ENCODE measurements at places on chromosomes 6 and 20.
A peak's percentile ranks its signal among the peaks of the same experiment; 100 is the strongest.

DNA sequence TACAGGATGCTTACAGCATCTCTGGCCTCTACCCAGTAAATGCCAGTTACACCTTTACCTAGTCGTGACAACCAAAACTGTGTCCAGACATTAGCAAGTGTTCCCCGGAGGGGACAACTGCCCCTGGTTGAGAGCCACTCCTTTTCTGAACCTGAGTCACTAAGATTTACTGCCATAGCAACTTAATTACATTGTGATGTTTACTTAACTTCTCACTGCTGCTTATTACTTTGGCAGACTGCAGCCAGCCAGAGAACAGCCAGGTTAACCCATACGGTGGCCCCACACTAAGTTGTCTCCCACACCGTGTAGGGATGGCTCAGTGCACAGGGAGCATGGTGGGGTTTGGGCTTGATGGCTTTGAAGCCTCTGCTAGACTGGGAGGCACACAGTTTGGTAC, 204.7 kb upstream of the SULF2 start:
- no peak for DNase-seq

- DNase-seq = no peak
Observed at GRCh38 chr6:158631678-158632537, 12.6 kb downstream of the DYNLT1 start.

- no peak for DNase-seq
Observed at GRCh38 chr20:258963-259362, 1.4 kb downstream of the DEFB132 start.

GRCh38 chr20:41287327-41287726, 30.2 kb downstream of the ZHX3 start:
- DNase-seq = no peak

DNA sequence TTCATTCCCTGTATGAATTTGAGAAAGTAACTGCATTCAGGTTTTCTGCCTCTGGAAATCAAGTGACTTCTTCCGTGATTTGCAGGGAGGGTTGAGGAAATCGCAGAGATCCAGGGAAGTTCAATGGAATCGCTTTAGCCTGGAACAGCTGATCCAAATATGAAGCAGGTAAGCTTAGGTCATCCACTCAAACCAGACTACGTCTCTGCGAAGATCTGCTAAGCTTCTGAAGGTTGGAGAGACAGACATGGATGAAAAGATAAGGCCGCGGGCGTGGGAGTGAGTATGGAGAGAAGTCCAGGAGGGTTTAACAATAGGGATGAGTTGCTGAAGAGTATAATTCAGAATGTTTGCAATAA, 34.2 kb upstream of the BTN3A2 start:
- DNase-seq = no peak

- no peak for DNase-seq
Observed at GRCh38 chr6:31776485-31776988, 591 bp downstream of the VWA7 start.

DNA sequence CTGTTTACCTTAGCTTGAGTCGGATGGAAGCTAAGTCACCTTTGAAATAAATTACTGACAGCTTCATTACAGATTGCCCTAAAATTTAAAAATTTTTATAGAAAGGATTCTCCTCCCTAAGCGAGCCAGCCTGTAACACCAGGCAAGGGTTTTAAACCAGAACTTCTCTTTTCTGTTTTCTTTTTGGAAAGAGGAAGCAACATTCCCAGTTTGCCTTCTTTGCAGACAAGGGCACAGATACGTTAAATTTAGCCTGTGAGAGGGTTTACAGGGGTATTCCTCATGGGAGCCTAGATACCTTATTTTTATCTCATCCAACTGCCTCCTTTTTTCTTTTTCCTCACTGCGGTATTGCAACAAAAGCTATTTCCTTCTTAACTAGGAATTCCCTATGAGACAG, 45.0 kb downstream of the GNAS start:
- no peak for DNase-seq

GRCh38 chr6:70863343-70863742, 93.5 kb downstream of the B3GAT2 start:
- no peak for DNase-seq

DNA sequence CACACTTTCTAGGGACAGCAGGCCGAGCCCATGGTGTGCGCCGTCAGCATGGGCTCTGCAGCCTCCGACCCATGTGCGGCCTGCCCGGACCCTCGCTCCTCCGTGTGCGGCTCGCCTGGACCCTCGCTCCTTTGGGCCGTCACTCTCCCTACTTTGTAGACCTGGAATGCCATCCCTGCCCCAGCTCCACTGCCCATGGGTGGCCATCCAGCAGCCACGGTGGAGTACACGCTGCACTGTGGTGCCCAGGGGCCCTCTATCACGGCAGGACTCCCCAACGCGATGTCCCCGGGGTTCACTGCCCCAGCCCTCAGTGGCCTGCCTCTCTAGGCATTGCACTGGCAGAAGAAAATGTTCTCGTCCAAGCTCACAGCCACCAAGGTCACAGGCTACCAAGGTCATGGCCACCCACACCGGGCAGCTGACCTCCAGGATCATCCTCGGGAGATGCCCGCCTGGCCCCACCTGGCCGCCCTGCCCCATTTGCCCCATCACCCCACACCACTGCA, 24.1 kb upstream of the MRGBP start:
- no peak for DNase-seq

GRCh38 chr6:56954403-56955170, at the start of gene BEND6:
Gene BEND6, plus strand, starts transcription at chr6:56955107. Its CDS starts 26,704 bp downstream, at chr6:56981811.
- DNase-seq = peak; percentile 3

DNA sequence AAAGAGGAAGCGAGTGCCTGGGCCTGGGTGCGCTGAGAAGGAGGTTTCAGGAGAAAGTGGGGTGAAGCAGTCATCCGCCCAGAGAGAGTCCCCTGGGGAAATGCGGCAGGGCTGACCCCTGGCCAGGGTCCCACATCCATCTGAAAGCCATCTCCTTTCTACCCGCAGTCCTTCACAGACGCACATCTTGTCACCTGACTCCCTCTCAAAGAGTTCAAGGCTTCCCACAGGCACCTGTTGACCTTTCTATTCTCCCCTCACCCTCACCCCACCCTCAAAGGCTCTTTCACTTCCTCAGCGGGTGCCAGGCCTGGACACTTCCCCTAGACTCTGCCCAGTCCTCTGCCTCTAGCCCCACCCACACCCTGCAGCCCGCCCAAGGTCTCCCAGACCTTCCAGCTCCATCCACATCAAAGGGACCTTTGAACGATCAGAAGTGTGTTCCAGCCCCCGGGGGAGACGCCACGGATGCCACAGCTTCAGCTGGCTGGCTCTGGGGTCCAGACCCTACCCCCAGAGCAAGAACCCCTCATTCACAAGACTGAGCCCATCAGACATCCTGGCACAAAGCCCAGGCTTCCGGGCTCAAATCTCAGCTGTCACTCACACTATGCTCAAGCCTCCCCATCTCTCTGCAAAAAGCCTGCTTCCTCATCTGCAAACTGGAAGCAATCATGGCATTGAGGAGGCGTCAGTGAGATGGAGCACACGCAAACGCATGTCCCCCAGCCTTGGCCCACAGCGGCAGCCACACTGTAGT, 2.1 kb downstream of the CTSZ start:
- no peak for DNase-seq

DNA sequence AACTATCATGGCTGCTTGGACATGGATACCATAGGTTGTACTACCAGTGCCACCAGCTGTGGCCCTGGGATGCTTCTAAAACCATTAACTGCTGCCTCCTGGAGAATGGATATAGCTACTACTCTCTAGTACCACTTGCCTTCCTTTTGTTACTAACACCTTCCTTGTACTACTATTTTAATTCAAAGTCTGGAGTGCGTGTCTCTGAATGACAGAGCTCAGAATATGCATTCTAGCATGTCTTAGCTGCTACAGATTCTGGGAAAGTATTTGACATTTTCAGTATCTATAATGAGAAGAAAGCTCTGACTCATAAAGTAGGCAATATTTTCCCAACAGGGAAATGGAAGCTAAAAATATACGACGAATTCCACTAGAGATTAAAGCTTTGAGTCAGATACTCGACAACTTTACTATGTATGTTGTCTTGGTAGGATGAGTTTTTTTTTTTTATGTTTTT, 112.3 kb downstream of the PFDN4 start:
- no peak for DNase-seq

- no peak for DNase-seq
Observed at GRCh38 chr6:142648036-142648451, 296.9 kb downstream of the HIVEP2 start.

Measured in T follicular helper cell (primary cell).